ENCODE measurements at places on chromosomes 12 and 14. TPM values are rescaled to one million over a fixed set of nuclear protein-coding genes. Genes with fewer than 3 reads are reported as not detected.

The LRRC43 gene
- total RNA-seq = 2.3 TPM

The DBX2 gene
- not detected for total RNA-seq

The LALBA gene
- not detected for total RNA-seq

DNA sequence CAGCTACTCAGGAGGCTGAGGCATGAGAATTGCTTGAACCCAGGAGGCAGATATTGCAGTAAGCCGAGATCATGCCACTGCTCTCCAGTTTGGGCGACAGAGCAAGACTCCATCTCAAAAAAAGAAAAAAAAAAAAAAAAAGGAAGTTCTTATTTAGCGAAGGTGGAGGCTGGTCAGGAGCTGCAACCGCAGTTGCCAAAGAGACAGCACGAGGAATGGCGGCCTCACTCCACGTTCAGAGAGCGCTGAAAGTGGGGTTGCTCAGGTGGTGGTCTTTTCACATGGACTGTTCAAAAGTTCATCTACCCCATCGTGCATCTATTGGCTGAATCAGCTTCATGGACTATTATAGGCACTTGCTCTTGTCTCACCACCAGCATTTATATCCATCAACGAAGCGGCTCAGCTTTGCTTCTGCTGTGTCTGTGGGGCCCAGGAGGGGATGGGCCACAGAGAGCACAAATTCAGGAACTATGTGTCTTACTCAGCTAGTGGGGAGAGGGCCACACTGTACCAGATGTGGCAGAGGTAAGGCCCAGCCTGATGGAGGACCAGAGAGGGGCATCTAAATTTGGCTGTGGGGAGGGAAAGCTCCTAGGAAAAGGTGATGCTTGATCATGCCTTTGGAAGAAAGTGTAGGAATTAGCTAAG lies 27.3 kb downstream of the SLC25A47 start:
- no peak overlapping the region for H3K4me3 ChIP-seq
- H3K27me3 ChIP-seq = no peaks in the 10 kb centered on the region
- no peak overlapping the region for H3K27ac ChIP-seq
- no peaks in the 10 kb centered on the region for H3K4me1 ChIP-seq
- DNase-seq = no peak

- no peaks in the 10 kb centered on the region for H3K36me3 ChIP-seq
- H3K27me3 ChIP-seq = no peaks in the 10 kb centered on the region
- no peaks in the 10 kb centered on the region for H3K4me1 ChIP-seq
- no peak for DNase-seq
- H3K4me3 ChIP-seq = no peak overlapping the region
These were observed 367.2 kb upstream of the DDHD1 start for GRCh38 chr14:53520078-53520928.

- no peaks in the 10 kb centered on the region for H3K36me3 ChIP-seq
- no peaks in the 10 kb centered on the region for H3K27me3 ChIP-seq
- DNase-seq = no peak
- H3K27ac ChIP-seq = no peak overlapping the region
- no peak overlapping the region for H3K4me3 ChIP-seq
These were observed 345.0 kb upstream of the SFSWAP start for GRCh38 chr12:131365821-131366260.

DNA sequence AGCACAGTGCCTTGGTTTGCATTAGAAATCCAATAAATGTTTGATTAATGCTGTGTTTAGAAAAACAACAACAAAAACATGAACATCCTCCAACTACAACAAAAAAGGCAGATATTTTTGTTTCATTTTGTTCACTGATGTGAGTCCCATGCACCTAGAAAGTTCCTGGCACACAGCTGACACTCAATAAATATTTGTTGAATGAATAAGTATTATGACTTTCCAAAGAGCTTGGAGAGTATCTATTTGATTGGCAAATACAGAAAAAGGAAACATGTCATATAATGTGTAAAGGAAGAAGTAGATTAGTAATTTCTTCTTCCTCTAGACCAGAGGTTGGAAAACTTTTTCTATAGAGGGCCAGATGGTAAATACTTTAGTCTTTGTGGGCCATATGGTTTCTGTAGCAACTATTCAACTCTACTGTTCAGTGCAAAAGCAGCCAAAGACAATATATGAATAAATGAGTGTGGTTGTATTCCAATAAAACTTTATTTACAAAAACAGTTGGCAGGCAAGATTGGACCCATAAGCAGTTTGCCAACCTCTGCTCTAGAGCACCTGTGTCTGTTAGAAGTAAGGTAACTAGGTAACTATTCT lies 312.3 kb upstream of the DIO2 start:
- H3K4me3 ChIP-seq = no peak overlapping the region
- no peaks in the 10 kb centered on the region for H3K36me3 ChIP-seq
- H3K4me1 ChIP-seq = no peaks in the 10 kb centered on the region
- H3K27me3 ChIP-seq = no peaks in the 10 kb centered on the region

DNA sequence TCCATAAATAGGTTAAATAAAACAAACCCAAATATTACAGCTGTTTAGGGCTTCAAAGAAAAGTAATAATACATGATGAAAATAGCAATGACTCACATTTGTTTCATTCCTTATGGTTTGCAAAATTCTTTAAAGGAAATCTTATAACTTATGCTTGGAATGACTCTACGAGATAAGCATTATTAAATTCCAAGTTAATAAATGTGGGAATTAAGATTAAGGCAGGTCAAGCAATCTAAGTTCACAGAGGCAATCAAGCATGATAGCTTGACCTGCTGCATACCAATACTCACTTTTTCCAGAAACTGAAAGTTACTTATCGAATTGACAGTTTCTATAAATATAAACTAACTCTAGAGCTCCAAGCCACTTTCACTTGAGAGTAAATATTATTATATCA lies 1002.9 kb upstream of the SEL1L start:
- no peaks in the 10 kb centered on the region for H3K36me3 ChIP-seq
- no peak overlapping the region for H3K27ac ChIP-seq
- H3K27me3 ChIP-seq = no peaks in the 10 kb centered on the region
- no peaks in the 10 kb centered on the region for H3K4me1 ChIP-seq
- DNase-seq = no peak

DNA sequence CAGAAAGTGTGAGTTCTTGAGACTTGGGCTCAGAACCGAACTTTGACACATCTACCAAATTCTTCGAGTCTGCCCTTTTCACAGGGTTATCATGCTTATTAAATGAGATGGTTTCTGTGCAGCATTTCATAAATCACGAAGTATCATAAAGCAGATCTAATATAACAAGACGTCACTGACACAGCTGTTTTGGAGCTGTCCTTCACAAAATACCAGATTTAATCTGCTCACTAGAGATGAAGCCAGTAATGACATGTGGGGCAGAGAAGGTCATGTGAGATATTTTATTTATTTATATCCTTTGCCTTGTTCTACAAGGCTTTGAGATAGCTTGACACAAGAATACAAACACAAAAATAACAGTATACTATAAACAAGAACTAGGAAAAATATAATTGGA lies 127.0 kb downstream of the RPAP3 start:
- H3K4me3 ChIP-seq = no peak overlapping the region
- no peak overlapping the region for H3K27ac ChIP-seq
- H3K27me3 ChIP-seq = no peaks in the 10 kb centered on the region
- no peaks in the 10 kb centered on the region for H3K4me1 ChIP-seq
- DNase-seq = no peak

GRCh38 chr12:32420356-32420755 lies 21.0 kb downstream of the FGD4 start:
- no peak overlapping the region for H3K27ac ChIP-seq
- no peak for DNase-seq
- H3K4me1 ChIP-seq = peaks cover 20% of the 10 kb centered on the region
- H3K27me3 ChIP-seq = no peaks in the 10 kb centered on the region
- no peak overlapping the region for H3K4me3 ChIP-seq

DNA sequence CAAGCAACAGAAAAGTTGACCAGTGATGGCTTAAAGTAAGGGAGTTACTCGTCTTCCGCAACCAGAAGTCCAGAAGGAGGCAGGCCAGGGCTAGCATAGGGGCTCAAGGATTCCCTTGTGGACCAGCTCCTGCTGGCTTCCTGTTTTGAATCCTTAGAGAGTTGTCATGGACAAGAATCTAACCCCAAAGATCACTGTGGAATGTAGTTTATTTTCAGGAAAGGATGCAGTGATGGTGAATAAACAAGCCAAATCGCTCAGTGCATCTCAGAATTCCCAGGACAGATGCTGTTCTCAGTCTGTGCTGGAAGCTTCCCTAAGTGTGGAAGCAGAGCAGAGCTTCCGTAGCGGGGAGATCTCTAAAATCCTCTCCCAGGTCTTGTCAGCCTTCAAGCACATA lies 311.3 kb downstream of the C12orf75 start:
- no peaks in the 10 kb centered on the region for H3K27me3 ChIP-seq
- H3K4me3 ChIP-seq = no peak overlapping the region
- no peak overlapping the region for H3K27ac ChIP-seq
- no peaks in the 10 kb centered on the region for H3K4me1 ChIP-seq

DNA sequence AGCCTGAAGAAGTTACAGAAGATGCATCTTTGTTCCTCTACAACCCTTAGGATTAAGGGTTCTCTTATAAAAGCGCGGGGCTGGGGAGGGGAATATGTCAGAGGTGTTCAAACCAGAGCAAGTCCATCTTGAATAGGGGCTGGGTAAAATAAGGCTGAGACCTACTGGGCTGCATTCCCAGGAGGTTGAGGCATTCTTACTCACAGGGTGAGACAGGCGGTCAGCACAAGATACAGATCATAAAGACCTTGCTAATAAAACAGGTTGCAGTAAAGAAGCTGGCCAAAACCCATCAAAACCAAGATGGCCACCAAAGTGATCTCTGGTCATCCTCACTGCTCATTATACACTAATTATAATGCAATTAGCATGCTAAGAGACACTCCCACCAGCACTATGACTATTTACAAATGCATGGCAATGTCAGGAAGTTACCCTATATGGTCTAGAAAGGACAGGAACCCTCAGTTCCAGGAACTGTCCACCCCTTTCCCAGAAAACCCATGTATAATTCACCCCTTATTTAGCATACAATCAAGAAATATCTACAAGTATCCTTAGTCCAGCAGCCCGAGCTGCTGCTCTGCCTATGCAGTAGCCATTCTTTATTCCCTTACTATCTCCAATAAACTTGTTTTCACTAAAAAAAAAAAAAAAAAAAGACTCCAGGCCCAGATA lies 108.1 kb upstream of the FOXN3 start:
- no peaks in the 10 kb centered on the region for H3K36me3 ChIP-seq
- H3K4me1 ChIP-seq = no peaks in the 10 kb centered on the region
- no peak for DNase-seq
- H3K27me3 ChIP-seq = no peaks in the 10 kb centered on the region
- no peak overlapping the region for H3K4me3 ChIP-seq

DNA sequence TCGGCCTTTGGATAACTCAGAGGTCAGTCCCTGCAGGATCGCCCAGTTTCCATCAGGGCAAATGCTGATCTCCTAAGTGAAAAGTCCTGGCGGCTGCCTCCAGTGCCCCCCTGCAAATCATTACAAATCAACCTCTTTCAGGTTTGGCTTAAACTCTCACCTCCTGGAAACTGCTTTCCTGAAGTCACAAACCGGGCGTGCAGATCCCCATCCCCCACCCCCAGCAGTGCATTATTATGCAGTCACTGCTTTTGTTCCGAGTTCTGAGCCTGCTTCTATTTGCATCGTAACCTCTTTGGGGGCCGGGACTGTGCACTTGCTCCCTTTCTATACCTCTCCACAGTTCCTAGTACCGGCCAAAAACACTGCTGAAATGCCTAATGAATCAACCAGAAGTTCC lies at the start of gene USP44:
TSS of gene USP44 (minus strand) at position 172 of the 400 bp plus-strand sequence. CDS start 17,220 bp downstream, outside the sequence.
- no peaks in the 10 kb centered on the region for H3K27me3 ChIP-seq
- no peak within 1 kb of the TSS for H3K4me3 ChIP-seq
- DNase-seq = no peak
- H3K27ac ChIP-seq = no peak within 1 kb of the TSS
- H3K4me1 ChIP-seq = no peaks in the 10 kb centered on the region

DNA sequence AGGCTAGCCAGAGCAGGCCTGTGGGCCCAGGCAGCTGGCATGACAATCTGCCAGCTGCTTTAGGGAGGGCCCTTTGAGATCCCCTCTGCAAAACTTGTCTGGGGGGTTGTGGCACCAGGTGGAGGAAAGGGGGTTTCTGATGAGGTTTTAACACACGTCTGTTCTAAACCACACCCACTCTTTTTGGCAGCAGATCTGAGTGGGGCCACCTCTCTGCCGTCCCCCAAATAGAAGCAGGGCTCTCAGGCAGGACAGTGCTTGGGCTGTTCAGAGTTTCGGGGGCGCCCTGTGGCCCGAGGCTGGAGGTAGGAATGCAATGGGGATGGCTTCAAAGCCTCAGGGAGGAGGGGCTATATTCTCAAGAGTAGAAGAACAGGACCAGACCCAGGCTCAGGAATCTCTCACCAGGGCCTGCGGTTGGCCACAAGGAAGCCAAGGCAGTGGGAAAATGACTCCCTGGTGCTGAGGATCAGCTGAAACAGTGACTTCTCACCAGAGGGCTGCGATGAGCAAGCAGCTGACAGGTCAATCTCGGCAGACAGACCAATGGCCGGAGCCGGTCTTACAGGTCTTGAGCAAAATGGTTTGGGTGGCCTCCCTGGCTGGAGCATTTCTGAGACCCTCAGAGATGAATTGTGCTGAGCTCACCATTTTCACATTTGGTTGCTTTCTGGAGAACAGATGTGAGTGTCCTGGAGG lies 1.5 kb upstream of the KRT5 start:
- peak overlapping the region; percentile 65 for H3K27ac ChIP-seq
- peaks cover 30% of the 10 kb centered on the region for H3K4me1 ChIP-seq
- no peak overlapping the region for H3K4me3 ChIP-seq
- DNase-seq = no peak

DNA sequence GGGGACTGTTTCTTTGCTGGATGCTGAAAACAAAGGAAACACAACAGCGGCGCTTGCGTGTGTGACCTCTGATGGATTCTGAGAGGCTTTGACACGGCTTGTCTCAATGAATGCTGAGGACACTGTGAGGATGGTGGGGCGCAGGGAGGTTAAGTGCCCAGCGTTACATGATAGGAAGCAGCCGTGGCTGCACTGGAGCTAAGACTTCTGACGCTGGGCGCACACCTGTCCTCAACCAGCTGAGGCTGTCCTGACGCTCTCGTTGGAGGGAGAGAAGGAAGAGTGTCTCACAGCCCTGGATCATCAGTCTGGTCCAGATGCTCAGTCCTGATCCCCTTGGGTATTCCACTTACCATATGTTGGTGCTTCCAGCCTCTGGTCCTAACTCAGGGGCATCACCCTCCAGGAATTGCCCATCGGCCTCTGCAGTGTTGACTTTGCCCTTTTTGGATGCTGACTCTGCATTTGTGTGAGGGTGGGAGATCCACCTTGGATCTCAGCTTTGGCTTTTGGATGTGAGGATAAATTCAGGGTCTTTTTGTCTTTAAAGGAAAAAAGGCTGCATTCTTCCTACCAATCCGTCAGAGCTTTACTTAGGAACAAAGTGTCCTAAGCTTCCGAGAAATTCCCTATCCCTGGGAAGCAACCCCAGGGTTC lies 125.2 kb downstream of the ZNF664 start:
- no peak for DNase-seq
- H3K27ac ChIP-seq = no peak overlapping the region
- no peaks in the 10 kb centered on the region for H3K27me3 ChIP-seq
- H3K4me1 ChIP-seq = no peaks in the 10 kb centered on the region
- no peak overlapping the region for H3K4me3 ChIP-seq
- no peaks in the 10 kb centered on the region for H3K36me3 ChIP-seq
